H1 (cell line): ENCODE measurements at places on chromosomes 12 and 14.

DNA sequence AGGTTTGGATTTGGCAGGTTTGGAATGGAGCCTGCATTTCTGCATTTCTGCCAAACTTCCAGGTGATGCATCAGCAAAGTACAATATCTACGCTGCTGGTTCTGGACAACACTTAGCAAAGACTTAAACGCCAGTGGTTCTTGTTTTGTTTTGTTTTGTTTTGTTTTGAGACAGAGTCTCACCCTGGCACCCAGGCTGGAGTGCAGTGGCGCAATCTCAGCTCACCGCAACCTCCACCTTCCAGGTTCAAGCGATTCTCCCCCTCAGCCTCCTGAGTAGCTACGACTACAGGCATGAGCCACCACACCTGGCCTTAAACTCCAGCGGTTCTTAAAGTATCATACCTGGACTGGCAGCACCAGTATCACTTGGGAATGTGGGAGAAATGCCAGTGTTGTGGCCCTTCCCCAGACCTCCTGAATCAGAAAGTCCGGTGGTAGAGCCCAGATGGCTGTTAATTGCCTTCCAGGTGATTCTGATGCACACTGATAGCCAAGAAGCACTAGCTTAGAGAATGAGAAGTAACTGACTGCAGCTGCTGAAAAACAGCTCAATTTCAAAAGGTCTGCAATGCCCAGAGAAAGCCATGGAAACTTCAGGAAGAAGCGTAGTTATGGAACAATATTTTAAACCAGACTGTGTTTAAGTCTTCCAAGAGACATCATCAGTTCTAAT lies 114.8 kb upstream of the FOXN3 start:
- 0 out of 2 replicates have a peak, but pooled peaks cover 5% of the 10 kb centered on the region for H3K36me3 ChIP-seq
- no peaks in the 10 kb centered on the region for H3K27me3 ChIP-seq
- no peak overlapping the region for H3K27ac ChIP-seq
- no peak overlapping the region for H3K4me3 ChIP-seq
- no peaks in the 10 kb centered on the region for H3K4me1 ChIP-seq
- peak; percentile 35 for DNase-seq

- H3K4me3 ChIP-seq = peak overlapping the region; percentile 75
- DNase-seq = peak; percentile 84
- H3K27ac ChIP-seq = no peak overlapping the region
- 0 out of 2 replicates have a peak, but pooled peaks cover 1% of the 10 kb centered on the region for H3K4me1 ChIP-seq
- H3K27me3 ChIP-seq = no peaks in the 10 kb centered on the region
Observed at GRCh38 chr12:65742018-65743010, 82.0 kb upstream of the HMGA2 start.

GRCh38 chr12:71654200-71654599 lies 9.4 kb downstream of the ZFC3H1 start:
- H3K36me3 ChIP-seq = peaks cover 38% of the 10 kb centered on the region
- H3K27ac ChIP-seq = no peak overlapping the region
- no peaks in the 10 kb centered on the region for H3K27me3 ChIP-seq
- H3K4me1 ChIP-seq = no peaks in the 10 kb centered on the region

DNA sequence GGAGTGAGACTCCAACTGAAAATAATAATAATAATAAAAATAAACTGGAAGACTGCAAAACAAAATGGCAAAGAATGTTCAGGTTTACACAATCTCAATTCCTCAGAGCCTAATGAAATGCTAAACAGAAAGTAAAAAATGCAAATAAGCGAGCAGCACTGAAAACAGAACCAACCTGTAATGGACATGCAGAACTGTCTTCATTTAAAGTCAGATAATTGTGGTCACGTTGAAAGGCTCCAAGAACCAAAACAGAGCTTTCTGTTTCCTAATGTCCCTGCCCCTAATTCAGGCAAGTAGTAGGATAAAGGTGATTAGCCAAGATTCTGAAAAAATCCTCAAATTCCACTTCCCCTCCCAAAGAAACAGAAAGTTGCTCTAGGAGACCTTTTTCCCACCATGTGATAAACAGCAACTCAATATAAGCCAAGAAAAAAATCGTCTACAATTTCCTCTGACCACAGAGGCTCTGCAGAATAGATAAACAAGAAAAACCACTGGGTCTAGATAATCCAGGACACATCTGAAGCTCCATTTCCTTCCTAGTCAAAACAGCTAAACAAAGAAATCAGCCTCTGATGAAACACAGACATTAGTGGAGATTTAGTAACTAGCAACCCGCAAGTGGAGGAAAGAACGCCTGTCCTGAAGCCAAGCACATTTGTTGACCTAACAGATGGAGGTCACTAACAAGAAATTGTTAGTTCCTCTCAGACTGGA lies 3.0 kb downstream of the MIS18BP1 start:
- DNase-seq = no peak
- H3K27ac ChIP-seq = no peak overlapping the region
- H3K27me3 ChIP-seq = no peaks in the 10 kb centered on the region
- no peaks in the 10 kb centered on the region for H3K36me3 ChIP-seq

DNA sequence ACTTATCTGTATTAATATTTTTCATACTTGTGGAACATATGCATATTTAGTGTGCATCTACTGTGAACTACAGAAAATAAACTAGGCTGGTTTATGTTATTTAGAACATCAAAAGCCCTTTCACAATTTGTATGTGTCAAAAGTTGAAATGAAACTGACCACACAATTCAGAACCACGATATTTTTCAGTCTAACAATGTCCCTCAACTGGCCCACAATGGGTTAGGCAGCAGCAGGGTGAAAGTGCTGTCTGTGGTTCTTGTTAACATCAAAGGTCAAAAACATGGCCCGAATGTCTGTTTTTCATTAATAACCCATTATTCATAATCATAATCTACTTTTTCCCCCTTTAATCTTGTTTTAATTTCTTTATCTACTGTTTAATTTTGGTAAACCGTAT lies 559.9 kb upstream of the ATP2B1 start:
- H3K4me3 ChIP-seq = no peak overlapping the region
- H3K27ac ChIP-seq = no peak overlapping the region
- no peak for DNase-seq
- no peaks in the 10 kb centered on the region for H3K27me3 ChIP-seq

- no peak overlapping the region for H3K27ac ChIP-seq
- 0 out of 2 replicates have a peak, but pooled peaks cover 2% of the 10 kb centered on the region for H3K36me3 ChIP-seq
- DNase-seq = no peak
- no peaks in the 10 kb centered on the region for H3K4me1 ChIP-seq
- no peaks in the 10 kb centered on the region for H3K27me3 ChIP-seq
- no peak overlapping the region for H3K4me3 ChIP-seq
Observed at GRCh38 chr12:65916991-65917695, 92.9 kb downstream of the HMGA2 start.
